Glomerular endothelial cell (primary cell): ENCODE measurements at places on chromosomes 16 and 17. TPM values are rescaled to one million over a fixed set of nuclear protein-coding genes. Genes with fewer than 3 reads are reported as not detected.

- DNase-seq = no peak
Observed at GRCh38 chr17:71375948-71376347, 744.9 kb upstream of the SOX9 start.

DNA sequence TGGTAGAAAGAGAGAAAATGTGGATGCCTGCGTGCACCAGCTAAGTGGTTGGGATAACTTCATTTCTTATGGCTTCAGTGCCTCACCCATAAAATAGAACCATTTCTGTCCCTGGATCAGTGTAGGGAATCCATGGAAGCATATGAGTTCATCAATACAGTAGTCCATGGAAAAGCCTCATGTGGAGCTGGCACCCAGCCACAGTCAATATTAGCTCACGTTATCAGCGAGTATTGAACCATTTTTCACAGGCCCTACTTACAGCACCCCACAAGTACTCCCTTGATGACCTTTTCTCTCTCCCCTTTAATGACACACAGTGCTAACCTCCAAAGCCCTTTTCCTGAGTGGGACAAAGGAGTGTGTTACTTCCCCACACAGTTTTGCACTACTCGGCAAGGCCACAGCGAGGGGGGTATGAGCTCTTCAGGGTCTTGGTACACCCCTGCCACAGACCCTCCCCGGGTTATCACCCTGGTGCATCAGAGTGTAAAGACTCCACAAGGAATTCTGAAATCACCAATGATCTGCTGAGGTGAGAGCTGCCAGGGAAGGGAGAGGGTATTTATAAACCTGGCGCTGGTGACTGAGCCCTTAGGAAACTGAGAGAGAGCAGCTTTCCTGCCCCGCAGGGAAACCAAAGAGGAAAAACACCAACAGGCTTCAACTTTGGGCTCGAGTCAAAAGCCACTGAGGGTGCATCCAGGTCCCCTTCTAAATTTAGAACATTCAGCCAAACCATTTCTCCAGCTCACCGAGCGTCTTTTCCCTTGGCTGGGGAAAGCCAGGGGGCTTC is 36.9 kb downstream of the DYNLRB2 start:
- DNase-seq = no peak

DNA sequence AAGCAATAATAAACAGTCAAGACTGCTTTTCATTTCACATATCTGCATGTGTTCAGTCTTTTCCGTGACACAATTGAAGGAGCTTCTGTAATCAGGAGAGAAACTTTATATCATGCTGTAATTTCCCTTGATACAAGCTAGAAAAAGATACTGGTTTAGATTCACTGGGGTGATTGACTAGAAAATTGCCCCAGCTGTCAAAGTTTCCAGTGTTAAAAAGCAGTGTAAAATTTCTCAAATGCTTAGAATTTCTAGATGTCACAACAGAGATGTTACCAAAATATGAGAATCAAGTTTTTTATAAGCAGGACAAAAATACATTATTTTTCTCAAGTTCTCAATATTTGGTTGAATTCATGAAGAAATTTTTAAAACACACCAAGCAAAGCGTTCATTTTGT is 292.4 kb upstream of the HSBP1 start:
- no peak for DNase-seq

DNA sequence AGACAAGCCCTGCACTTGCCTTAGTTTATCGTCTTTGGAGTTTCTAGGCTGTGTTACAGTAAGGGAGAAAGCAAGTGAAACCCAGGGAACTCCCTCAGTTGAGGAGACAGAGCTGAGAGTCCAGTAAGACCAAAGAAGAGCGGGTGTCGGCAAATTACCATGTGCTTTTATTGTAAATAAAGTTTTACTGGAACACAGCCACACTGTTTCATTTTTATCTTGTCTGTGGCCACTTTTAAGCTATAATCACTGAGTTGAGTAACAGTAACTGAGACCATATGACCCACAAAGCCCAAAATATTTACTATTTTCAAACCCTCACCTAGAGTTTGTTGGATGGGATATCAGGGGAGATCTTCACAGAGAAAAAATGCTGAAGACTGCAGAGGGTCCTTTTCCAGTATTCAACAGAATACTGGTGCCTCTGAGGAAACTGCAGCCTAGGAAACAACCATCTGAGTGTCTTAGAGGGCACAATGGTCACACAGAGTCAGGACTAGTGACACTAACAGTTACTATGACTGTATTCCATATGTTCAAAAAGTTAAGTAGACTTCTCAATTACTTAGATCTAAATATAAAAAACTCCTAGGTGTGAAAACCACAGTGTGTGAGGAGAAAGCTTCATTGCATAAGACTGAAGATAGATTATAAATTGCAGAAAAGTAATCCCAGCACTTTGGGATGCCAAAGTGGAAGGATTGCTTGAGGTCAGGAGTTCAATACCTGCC is 351.1 kb upstream of the TBX2 start:
- DNase-seq = no peak

GRCh38 chr16:80120899-80121521 is 419.8 kb upstream of the DYNLRB2 start:
- DNase-seq = no peak

- DNase-seq = no peak
Observed at GRCh38 chr17:10177913-10178505, 20.4 kb downstream of the GAS7 start.

DNA sequence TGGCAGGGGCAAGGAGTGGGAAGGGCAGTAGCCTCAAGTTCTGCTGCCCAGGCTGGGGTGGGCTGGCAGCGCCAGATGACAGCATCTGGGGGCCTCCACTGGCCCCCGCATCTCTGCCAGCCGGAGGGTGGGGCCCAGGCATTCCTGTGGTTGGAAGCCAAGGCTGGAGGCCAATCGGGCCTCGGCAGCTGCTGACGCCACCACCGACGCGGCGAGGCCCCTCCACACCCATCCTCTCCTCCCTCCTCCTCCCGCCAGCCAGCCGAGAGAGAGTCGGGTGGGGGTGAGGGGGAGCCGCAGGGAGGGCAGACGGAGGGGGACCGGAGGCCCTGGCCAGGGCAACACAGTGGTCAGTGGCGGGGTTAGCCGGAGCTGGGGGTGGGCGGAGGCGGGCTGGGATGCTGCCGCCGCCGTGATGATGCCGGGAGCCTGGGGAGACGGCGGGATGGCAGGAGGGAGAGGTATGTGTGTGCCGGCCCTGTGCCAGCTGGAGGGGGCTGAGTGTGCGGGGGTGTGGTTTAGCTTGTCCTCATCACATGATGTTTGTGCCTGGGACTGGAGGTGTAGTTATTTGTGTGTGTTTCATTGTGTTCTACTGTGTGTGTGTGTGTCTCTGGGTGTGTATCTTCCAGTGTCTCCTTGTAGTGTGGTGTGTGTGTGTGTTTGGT is 36.6 kb downstream of the ARHGAP23 start:
- DNase-seq = no peak

DNA sequence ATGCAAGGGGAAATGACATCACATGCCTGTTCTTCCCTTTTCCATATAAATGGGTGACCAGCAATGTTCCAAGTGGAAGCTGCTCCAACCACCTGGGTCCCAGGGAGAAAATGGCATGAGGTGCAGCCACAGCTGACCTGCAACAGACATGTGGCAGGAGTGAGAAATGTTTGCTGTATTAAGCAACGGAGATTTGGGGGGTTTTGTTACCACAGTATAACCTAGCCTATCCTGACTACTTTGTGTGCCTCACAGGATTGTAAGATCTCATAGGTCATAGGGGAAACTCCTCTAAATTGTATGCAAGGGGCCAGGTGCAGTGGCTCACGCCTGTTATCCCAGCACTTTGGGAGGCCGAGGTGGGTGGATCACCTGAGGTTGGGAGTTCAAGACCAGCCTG is 12.0 kb downstream of the CDIPT start:
- no peak for DNase-seq

UTS2R gene
- not detected in 2 replicates for total RNA-seq

CCL7 gene
- 3.5 TPM in 1 of 2 replicates, not detected in the other for total RNA-seq

MYLK3 gene
- total RNA-seq = 0.06 TPM in 1 of 2 replicates, not detected in the other

FDXR gene
- total RNA-seq = 38.6 and 46.9 TPM in 2 replicates
